Naive thymus-derived CD8-positive, alpha-beta T cell (primary cell): ENCODE measurements at places on chromosomes 4 and X.
A peak's percentile ranks its signal among the peaks of the same experiment; 100 is the strongest.

DNA sequence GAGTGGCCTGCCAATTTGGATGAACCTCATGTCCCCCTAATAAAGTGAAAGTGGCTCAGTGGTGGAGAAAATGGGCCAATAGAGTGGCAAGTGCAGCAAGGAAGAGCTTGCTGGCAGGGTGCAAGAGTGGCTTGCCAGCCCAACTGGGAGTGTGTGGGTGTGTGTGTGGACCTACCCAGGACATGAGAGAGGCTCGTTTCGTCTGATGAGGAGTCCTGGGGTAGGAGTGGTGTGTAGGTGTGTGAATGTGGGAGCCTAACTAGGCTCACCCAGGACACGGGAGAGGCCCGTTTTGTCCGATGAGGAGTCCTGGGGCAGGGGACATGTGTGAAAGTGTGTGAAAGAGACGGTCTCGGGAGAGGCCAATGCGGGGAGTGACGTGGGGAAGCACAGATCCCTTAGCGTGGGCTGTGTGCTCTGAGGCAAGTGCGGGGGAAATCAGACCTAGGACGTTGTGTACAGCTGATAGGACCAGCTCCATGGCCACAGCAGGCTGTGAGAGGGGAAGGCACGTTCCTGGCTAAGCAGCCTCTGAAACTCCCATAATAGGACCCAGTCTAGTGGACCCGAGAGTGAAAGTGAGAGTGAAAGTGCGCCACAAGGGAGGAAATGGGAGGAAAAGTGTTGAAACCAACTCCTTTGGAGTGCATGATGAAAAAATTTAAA lies 5.3 kb downstream of the GAGE10 start:
- DNase-seq = peak; percentile 2

- DNase-seq = no peak
Measured at GRCh38 chr4:155025762-155026457, 182.5 kb upstream of the NPY2R start.

- no peak for DNase-seq
Measured at GRCh38 chr4:74114234-74114633, 15.2 kb upstream of the CXCL2 start.

GRCh38 chrX:7389576-7389975 lies 241.6 kb upstream of the PUDP start:
- no peak for DNase-seq

GRCh38 chrX:13774696-13775095 lies 40.1 kb downstream of the OFD1 start:
- no peak for DNase-seq

- DNase-seq = no peak
Measured at GRCh38 chr4:82560853-82561785, 669 bp downstream of the TMEM150C start.

GRCh38 chr4:119672086-119672485 lies 43.5 kb upstream of the PDE5A start:
- no peak for DNase-seq
